Thyroid gland (tissue), 4 donors: ENCODE measurements at places on chromosomes 4 and X. TPM values are rescaled to one million over a fixed set of nuclear protein-coding genes. Genes with fewer than 3 reads are reported as not detected.

GPRASP3 gene
- 8.3 TPM for total RNA-seq

MEPE gene
- total RNA-seq = not detected

PSAPL1 gene
- not detected for total RNA-seq

RBM47 gene
- total RNA-seq = 289 TPM

PRRG1 gene
- total RNA-seq = 24.0 TPM

HAND2 gene
- total RNA-seq = 4.1 TPM

CXCL5 gene
- not detected for total RNA-seq

GLRA2 gene
- total RNA-seq = not detected

NDP gene
- total RNA-seq = 0.81 TPM

GAGE13 gene
- not detected for total RNA-seq

DNA sequence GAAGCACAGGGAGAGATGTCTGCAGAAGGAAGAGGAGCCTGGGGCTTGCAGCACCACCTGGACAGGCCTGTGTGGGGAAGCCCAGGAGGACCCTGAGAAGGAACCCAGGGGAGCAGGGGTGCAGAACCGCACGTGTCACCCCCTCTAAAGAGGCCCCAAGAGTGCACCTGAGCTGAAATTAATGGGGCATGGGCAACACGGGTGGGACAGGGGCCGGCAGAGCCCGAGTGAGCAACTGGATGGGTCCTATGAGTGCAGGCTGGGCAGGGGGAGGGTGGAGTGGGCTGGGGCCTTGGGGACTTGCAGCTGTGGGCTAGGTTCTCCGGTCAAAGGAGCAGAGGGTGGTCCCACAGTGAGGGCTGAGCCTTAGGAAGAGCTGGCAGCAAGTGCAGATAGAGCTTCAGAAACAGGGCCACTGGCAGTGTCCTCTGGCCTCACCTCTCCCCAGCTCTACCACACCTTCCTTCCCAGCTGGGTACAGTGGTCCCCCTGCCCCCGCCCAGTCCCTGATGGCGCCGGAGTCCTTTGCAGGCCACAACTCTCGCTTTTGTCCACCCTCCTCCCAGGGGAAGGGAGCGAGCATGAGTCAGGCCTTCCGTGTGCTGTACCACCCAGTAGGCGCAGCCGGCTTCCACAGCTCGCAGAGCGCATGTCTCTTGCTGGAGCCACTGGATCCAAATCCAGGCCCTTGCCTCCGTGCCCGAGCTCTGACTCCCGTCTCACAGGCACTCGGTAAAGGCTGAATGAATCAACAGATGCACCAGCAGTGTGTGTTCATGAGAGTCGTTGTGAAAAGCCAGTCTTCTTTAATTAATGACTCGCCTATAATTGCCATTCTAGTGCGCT, 131.6 kb downstream of the HMX1 start:
- no peak overlapping the region for H3K4me3 ChIP-seq
- H3K27me3 ChIP-seq = no peaks in the 10 kb centered on the region
- no peaks in the 10 kb centered on the region for H3K4me1 ChIP-seq
- H3K36me3 ChIP-seq = no peaks in the 10 kb centered on the region

- H3K4me1 ChIP-seq = no peaks in the 10 kb centered on the region
- no peaks in the 10 kb centered on the region for H3K36me3 ChIP-seq
- no peaks in the 10 kb centered on the region for H3K27me3 ChIP-seq
- no peak overlapping the region for H3K27ac ChIP-seq
- DNase-seq = no peak
These were observed 110.1 kb upstream of the VEGFC start for GRCh38 chr4:176902710-176903323.

GRCh38 chr4:20890761-20891160, 190.5 kb downstream of the PACRGL start:
- no peak overlapping the region for H3K4me3 ChIP-seq
- H3K27ac ChIP-seq = no peak overlapping the region
- H3K36me3 ChIP-seq = no peaks in the 10 kb centered on the region
- H3K27me3 ChIP-seq = no peaks in the 10 kb centered on the region
- no peak for DNase-seq

DNA sequence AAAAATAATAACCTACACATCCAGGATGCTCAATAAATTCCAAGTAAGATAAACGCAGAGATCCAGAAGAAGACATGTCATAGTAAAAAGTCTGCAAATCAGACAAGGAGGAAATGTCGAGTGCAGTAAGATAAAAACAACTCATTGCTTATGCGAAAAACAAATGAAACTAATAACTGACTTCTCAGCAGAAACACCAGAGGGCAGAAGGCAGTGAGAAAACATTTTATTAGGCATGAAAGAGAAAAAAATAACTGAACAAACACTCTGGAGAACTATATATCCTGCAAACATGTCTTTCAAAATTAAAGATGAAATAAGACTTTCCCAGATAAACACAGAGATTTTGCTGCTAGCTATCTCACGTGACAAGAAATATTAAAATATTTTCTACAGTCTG, 201.3 kb upstream of the CTSO start:
- no peaks in the 10 kb centered on the region for H3K4me1 ChIP-seq
- H3K4me3 ChIP-seq = no peak overlapping the region
- H3K36me3 ChIP-seq = no peaks in the 10 kb centered on the region
- no peak overlapping the region for H3K27ac ChIP-seq
- no peaks in the 10 kb centered on the region for H3K27me3 ChIP-seq

GRCh38 chrX:111170017-111170416, 74.0 kb downstream of the PAK3 start:
- no peak for DNase-seq
- H3K4me3 ChIP-seq = no peak overlapping the region
- no peaks in the 10 kb centered on the region for H3K4me1 ChIP-seq
- no peaks in the 10 kb centered on the region for H3K36me3 ChIP-seq
- H3K27me3 ChIP-seq = no peaks in the 10 kb centered on the region

- H3K4me1 ChIP-seq = no peaks in the 10 kb centered on the region
- no peak overlapping the region for H3K27ac ChIP-seq
- H3K36me3 ChIP-seq = no peaks in the 10 kb centered on the region
- DNase-seq = peak; percentile 5
- no peak overlapping the region for H3K4me3 ChIP-seq
These were observed 42.1 kb downstream of the RHOH start for GRCh38 chr4:40238700-40239548.

DNA sequence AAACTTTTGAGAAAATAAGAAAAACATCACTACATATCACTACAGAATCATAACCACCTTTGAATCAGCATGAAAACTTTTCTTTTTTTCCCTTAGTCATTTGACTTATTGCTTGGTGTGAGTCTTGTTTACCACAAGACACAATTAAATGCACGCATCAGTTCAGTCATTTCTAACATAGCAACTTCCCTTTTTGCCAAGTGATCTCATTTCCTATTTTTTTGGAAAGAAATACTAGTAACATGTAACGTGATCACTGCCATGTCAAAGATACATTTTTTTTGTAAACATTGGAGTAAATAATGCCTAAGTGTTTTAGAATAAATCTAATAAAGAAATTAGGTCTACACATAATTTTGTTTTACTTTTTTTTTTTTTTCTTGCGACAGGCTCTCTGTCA, 5.1 kb upstream of the CXCL8 start:
- H3K4me1 ChIP-seq = peaks cover 12% of the 10 kb centered on the region
- no peak overlapping the region for H3K4me3 ChIP-seq
- H3K27me3 ChIP-seq = no peaks in the 10 kb centered on the region

DNA sequence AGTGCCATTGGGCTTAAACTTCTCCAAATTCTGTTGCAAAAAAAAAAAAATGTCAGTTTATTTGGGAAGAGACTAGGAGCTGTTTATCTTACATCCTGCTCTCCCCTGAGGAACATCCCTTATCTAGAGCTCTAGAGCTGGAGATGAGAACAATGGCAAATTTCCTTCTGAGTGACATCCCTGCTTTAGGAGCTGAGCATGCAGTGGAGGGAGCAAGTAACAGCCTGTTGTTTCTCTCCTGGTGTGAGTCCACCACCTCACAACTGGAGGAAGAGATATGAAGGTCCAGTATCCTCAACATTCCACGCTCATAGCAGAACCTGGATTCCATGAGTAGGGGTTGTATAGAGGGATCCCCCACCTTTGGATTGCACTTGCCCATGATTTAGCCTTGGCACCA, 676.4 kb downstream of the PCDH18 start:
- H3K36me3 ChIP-seq = no peaks in the 10 kb centered on the region
- H3K27me3 ChIP-seq = no peaks in the 10 kb centered on the region
- no peak for DNase-seq
- H3K27ac ChIP-seq = no peak overlapping the region
- H3K4me1 ChIP-seq = no peaks in the 10 kb centered on the region

GRCh38 chr4:5030927-5031326, 11.7 kb upstream of the CYTL1 start:
- no peaks in the 10 kb centered on the region for H3K4me1 ChIP-seq
- no peaks in the 10 kb centered on the region for H3K36me3 ChIP-seq
- H3K4me3 ChIP-seq = no peak overlapping the region
- no peak for DNase-seq

- H3K27me3 ChIP-seq = no peaks in the 10 kb centered on the region
- DNase-seq = no peak
- H3K27ac ChIP-seq = no peak overlapping the region
These were observed 1.5 kb upstream of the FAAH2 start for GRCh38 chrX:57285001-57285400.

GRCh38 chrX:24125028-24125612, 24.4 kb upstream of the ZFX start:
- no peaks in the 10 kb centered on the region for H3K36me3 ChIP-seq
- H3K27me3 ChIP-seq = no peaks in the 10 kb centered on the region
- H3K27ac ChIP-seq = no peak overlapping the region

GRCh38 chr4:43089730-43090129, 197.2 kb downstream of the GRXCR1 start:
- H3K36me3 ChIP-seq = no peaks in the 10 kb centered on the region
- no peak overlapping the region for H3K4me3 ChIP-seq
- no peaks in the 10 kb centered on the region for H3K27me3 ChIP-seq
- H3K27ac ChIP-seq = no peak overlapping the region
- no peak for DNase-seq
- H3K4me1 ChIP-seq = no peaks in the 10 kb centered on the region

DNA sequence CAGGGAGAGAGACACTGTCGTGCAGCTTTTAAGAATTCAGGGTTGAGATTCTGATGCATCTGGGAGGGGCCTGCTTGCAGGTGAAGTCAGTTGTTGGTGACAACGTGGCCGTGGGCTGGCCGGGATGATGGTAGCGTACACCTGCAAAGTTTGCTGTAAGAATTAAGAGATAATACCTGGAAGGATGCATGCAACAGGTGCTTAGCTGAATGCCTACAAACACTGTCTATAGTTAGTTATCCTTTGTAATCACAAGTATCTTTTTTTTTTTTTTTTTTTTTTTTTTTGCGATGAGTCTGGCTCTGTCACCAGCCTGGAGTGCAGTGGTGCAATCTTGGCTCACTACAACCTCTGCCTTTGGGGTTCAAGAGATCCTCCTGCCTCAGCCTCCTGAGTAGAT, 259.6 kb downstream of the ASMT start:
- no peak overlapping the region for H3K4me3 ChIP-seq
- no peaks in the 10 kb centered on the region for H3K27me3 ChIP-seq
- no peaks in the 10 kb centered on the region for H3K36me3 ChIP-seq
- no peak for DNase-seq
- H3K27ac ChIP-seq = no peak overlapping the region
- H3K4me1 ChIP-seq = no peaks in the 10 kb centered on the region

- no peaks in the 10 kb centered on the region for H3K4me1 ChIP-seq
- no peak for DNase-seq
- H3K27ac ChIP-seq = no peak overlapping the region
- H3K4me3 ChIP-seq = no peak overlapping the region
- no peaks in the 10 kb centered on the region for H3K36me3 ChIP-seq
- H3K27me3 ChIP-seq = no peaks in the 10 kb centered on the region
These were observed 17.7 kb downstream of the MRFAP1 start for GRCh38 chr4:6658209-6658595.

DNA sequence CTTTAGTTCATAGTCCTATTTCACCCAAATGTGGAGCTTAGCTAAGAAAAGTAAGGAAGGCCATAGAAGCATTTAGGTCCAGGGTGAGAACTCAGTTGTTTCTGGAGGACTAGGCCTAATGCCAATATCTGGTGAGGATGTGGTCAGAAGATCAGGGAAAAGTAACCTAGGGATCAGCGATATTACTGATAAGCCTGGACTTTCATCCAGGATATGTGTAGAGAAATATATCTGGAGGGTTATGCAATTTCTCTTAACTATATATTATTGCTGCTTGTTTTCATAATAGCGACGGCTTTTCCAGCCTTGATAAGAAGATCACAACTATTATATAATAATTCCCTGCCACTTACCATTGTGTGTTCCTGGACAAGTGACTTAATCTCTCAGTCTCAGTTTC, 81.1 kb downstream of the FRAS1 start:
- no peaks in the 10 kb centered on the region for H3K4me1 ChIP-seq
- no peaks in the 10 kb centered on the region for H3K36me3 ChIP-seq
- H3K27ac ChIP-seq = no peak overlapping the region
- no peak for DNase-seq

GRCh38 chrX:132119821-132120515, 7.9 kb downstream of the FRMD7 start:
- no peak for DNase-seq
- H3K27me3 ChIP-seq = no peaks in the 10 kb centered on the region
- no peaks in the 10 kb centered on the region for H3K4me1 ChIP-seq
- H3K4me3 ChIP-seq = no peak overlapping the region
- H3K36me3 ChIP-seq = no peaks in the 10 kb centered on the region
- no peak overlapping the region for H3K27ac ChIP-seq

DNA sequence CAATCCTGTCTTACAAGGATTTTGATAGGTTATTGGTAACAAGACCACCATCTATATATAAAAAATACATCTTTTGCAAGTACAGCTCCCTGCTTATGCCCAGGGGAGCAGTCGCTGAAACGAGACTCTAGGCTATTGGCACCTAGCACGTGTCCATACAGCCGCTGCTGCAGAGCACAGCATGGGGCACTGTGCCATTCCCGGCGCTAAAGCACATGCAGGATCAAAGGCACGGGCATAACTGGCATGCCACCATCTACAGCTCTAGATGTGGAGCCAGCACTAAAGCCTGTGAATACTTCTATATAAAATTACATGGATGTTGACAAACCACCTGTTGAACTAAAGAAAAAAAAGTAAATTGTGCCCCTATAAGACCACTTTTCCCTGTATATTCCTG, 144.8 kb downstream of the COL25A1 start:
- H3K27ac ChIP-seq = no peak overlapping the region
- H3K27me3 ChIP-seq = no peaks in the 10 kb centered on the region
- H3K36me3 ChIP-seq = no peaks in the 10 kb centered on the region
- H3K4me3 ChIP-seq = no peak overlapping the region
- peaks cover 15% of the 10 kb centered on the region for H3K4me1 ChIP-seq

- H3K27ac ChIP-seq = no peak overlapping the region
- H3K27me3 ChIP-seq = no peaks in the 10 kb centered on the region
- no peak overlapping the region for H3K4me3 ChIP-seq
- no peaks in the 10 kb centered on the region for H3K36me3 ChIP-seq
- DNase-seq = no peak
- no peaks in the 10 kb centered on the region for H3K4me1 ChIP-seq
These were observed 130.9 kb upstream of the GABRG1 start for GRCh38 chr4:46254788-46255187.

- peak overlapping the region; percentile 24 for H3K4me3 ChIP-seq
- peaks cover 5% of the 10 kb centered on the region for H3K4me1 ChIP-seq
- no peaks in the 10 kb centered on the region for H3K27me3 ChIP-seq
- H3K27ac ChIP-seq = no peak overlapping the region
- no peak for DNase-seq
- H3K36me3 ChIP-seq = no peaks in the 10 kb centered on the region
These were observed 106.0 kb upstream of the NKX1-1 start for GRCh38 chr4:1512051-1512737.

GRCh38 chr4:174260099-174260498, 23.4 kb downstream of the FBXO8 start:
- no peak for DNase-seq
- peaks cover 9% of the 10 kb centered on the region for H3K4me1 ChIP-seq
- no peaks in the 10 kb centered on the region for H3K27me3 ChIP-seq

- H3K27me3 ChIP-seq = no peaks in the 10 kb centered on the region
- H3K27ac ChIP-seq = no peak overlapping the region
- DNase-seq = no peak
- H3K4me1 ChIP-seq = no peaks in the 10 kb centered on the region
These were observed 32.9 kb upstream of the DCX start for GRCh38 chrX:111444881-111445280.
